Fibroblast of mammary gland (primary cell): ENCODE measurements at places on chromosomes 12 and 14.

GRCh38 chr12:67394550-67394949, 125.4 kb downstream of the CAND1 start:
- peak; percentile 72 for DNase-seq

DNA sequence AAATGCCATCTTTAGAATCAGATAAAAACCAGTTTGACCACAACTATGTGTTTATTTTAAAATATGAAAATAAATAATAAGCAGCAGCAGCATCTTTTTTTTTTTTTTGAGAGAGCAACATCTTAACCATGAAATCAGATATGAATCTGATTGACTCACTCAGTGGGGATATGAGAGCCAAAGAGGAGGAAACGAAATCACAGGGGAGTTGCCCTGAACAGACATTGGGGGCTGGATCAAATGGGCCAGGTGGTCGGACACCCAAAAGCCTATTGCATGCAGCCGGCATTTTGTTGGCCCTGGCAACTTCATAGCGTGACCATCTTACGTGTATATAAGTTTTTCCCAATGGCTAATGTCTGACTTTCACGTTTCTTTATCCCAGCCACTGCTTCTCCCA, 321.1 kb downstream of the NPAS3 start:
- no peak for DNase-seq

DNA sequence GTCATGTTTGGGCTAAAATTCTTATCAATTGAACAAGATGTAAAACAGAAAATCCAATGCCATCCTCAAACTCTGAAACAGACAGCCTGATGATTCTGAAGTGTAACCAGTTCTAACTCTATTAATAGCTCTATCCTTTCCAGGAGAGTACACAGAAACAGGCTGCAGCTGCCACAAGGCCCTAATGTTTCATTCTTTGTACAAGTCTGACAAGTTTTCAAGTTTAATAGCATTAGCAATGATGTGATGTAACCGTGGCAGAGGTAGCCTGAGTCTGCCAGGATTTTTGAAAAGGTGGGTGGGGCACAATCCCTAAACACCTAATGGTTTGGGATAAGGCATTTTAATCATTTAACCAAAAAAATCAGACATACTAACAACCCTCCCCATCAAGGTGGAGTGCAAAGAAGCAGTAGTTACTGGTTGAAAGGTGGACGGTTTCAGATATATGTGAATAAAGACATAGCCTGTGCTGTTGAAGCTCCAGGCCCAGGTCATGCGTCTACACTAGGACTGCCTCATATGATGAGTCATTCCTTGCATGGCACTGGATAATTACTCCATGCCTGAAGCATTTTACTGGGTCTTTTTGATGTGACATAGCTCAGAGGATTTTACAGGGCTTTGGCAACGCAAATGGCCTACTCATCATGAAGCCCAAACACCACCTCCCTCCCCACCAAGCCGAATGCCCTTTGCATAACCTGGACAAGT, 145.1 kb upstream of the GRIP1 start:
- no peak for DNase-seq

DNA sequence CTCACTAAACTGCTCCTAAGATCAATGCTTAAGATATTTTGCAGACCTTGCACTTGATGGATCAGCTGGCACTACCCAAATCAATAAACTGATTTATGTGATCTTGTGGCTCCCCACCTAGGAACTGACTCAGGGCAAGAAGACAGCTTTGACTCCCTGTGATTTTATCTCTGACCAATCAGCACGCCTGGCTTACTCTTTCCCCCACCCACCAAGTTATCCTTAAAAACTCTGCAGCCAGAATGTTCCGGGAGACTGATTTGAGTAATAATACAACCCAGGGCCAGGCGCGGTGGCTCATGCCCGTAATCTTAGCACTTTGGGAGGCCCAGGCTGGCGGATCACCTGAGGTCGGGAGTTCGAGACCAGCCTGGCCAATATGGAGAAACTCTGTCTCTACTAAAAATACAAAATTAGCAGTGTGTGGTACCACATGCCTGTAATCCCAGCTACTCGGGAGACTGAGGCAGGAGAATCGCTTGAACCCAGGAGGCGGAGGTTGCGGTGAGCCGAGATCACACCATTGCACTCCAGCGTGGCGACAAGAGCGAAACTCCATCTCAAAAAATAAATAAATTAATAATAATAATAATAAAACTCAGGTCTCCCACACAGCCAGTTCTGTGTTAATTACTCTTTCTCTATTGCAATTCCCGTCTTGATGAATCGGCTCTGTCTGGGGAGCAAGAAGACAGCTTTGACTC, 12.0 kb downstream of the MORN3 start:
- no peak for DNase-seq

GRCh38 chr12:6777386-6777785, 5.1 kb downstream of the LAG3 start:
- no peak for DNase-seq

- no peak for DNase-seq
Observed at GRCh38 chr12:59708484-59708883, 112.7 kb downstream of the SLC16A7 start.

GRCh38 chr12:82644896-82645295, 41.8 kb upstream of the TMTC2 start:
- DNase-seq, result no peak
